B cell (primary cell): ENCODE measurements at places on chromosomes 7 and 10. TPM values are rescaled to one million over a fixed set of nuclear protein-coding genes. Genes with fewer than 3 reads are reported as not detected.

DBF4 gene
- 21.0 and 27.6 TPM in 2 replicates for total RNA-seq

SEMA3E gene
- total RNA-seq, result not detected in 2 replicates

ZNF12 gene
- total RNA-seq, result 41.3 and 48.8 TPM in 2 replicates

AKR1C4 gene
- not detected in 2 replicates for total RNA-seq

TES gene
- 62.5 and 62.7 TPM in 2 replicates for total RNA-seq

GRCh38 chr10:120251821-120252442 is 205.1 kb upstream of the PLPP4 start:
- no peak overlapping the region for H3K4me3 ChIP-seq
- no peaks in the 10 kb centered on the region for H3K4me1 ChIP-seq
- no peaks in the 10 kb centered on the region for H3K36me3 ChIP-seq
- no peak for DNase-seq

DNA sequence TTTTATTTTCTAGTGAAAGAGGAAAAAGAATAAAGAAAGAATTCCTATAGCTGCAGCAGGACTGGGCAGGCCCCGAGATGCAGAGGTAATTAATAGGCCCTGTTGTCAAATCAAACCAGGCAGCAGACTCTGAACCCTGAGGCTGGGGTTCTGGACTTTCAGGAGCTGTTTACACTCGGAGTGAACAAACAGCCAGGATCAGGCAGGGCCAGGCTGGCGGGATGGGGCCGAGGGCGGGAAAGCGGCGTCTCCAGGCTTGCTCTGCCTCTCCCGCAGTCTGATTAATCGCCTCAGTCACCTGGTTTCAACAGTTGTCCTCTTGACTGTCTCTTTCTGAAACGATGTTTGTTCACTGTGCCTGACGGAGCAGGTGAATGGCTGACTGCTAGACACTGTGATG is 675.4 kb upstream of the FOXK1 start:
- no peak overlapping the region for H3K4me3 ChIP-seq
- no peaks in the 10 kb centered on the region for H3K4me1 ChIP-seq
- H3K36me3 ChIP-seq, result no peaks in the 10 kb centered on the region
- H3K27me3 ChIP-seq, result no peaks in the 10 kb centered on the region
- DNase-seq, result no peak
- H3K27ac ChIP-seq, result no peak overlapping the region

GRCh38 chr7:155184923-155185322 is 112.8 kb upstream of the INSIG1 start:
- no peaks in the 10 kb centered on the region for H3K4me1 ChIP-seq
- H3K27me3 ChIP-seq, result no peaks in the 10 kb centered on the region
- no peak overlapping the region for H3K27ac ChIP-seq
- H3K36me3 ChIP-seq, result no peaks in the 10 kb centered on the region

DNA sequence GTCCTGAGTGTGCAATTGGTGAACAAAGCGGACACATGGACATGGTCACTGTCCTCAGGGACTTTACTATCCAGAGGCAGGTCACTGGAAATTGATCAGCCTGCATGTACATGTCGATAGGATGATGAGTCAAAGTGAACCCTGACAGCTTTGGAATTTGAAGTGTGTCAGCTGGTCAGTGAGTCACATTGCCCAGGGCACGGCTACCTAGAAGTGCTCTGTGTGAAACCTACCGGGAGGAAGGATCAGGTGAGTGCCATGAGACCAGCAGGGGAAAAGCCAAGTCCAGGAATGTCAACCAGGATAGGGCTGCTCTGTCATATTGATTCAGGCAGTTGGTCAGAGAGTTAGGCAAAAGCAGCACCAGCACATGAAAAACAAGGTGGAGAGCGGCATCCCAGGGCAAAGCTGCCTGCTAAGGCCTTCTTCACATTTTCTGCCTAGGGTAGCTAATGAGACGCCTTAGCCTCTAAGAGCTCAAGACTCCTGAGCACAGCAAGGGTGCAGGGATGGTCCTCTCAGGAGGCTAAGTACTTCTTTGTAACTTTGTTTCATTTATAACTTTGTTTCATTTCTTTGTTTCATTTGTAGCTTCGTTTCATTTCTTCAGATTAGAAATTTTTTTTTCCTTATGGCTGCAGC is 19.4 kb upstream of the PDCD4 start:
- H3K4me1 ChIP-seq, result peaks cover 30% of the 10 kb centered on the region
- no peak for DNase-seq
- no peak overlapping the region for H3K4me3 ChIP-seq

DNA sequence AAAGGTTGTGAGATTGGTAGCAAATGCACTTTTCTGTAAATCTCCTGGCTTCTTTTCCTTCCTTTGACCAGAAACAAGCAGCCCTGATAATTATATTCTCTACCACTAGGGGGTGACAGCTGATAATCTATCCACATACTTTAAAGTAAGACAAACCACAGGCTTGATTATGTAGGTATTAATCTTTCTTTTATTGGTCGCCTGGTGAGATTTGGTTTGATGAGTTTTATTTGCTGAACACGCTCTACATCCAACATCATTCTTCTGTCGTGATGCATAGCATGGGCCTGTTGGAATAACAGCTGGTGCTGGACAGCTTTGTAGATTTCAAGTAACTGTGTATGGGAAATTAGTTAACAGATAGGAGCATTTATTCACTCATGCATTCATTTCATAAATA is 63.5 kb downstream of the ZNF365 start:
- no peaks in the 10 kb centered on the region for H3K4me1 ChIP-seq
- no peak overlapping the region for H3K4me3 ChIP-seq
- peak; percentile 81 for DNase-seq
- peaks cover 7% of the 10 kb centered on the region for H3K27me3 ChIP-seq

- no peaks in the 10 kb centered on the region for H3K27me3 ChIP-seq
- H3K36me3 ChIP-seq, result no peaks in the 10 kb centered on the region
- no peak overlapping the region for H3K4me3 ChIP-seq
- H3K4me1 ChIP-seq, result no peaks in the 10 kb centered on the region
Observed at GRCh38 chr7:72413886-72414285, 1.7 kb upstream of the CALN1 start.

DNA sequence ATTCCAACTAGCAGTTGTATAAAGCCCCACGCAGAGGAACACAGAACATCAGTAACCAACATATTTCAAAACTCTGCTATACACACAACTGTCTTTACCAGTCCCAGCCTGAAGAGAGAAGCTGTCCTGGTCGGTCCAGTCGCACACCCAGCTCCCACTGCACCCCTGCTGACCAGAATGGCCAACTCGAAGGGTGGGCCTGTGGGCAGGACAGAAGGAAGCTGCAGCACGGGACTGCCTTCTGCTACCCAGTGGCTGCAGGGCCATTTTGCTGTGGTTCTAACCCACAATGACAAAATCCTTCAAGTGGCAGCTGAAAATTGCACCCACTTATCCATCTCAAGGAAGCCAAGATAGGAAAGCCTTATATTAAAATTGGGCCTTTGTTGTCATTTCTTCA is 48.2 kb downstream of the GSDME start:
- H3K4me1 ChIP-seq, result peaks cover 12% of the 10 kb centered on the region
- H3K4me3 ChIP-seq, result no peak overlapping the region
- no peaks in the 10 kb centered on the region for H3K36me3 ChIP-seq

GRCh38 chr7:118298771-118299170 is 74.3 kb downstream of the ANKRD7 start:
- DNase-seq, result no peak
- no peaks in the 10 kb centered on the region for H3K36me3 ChIP-seq
- H3K4me3 ChIP-seq, result no peak overlapping the region
- H3K27ac ChIP-seq, result no peak overlapping the region
- no peaks in the 10 kb centered on the region for H3K4me1 ChIP-seq
- no peaks in the 10 kb centered on the region for H3K27me3 ChIP-seq

DNA sequence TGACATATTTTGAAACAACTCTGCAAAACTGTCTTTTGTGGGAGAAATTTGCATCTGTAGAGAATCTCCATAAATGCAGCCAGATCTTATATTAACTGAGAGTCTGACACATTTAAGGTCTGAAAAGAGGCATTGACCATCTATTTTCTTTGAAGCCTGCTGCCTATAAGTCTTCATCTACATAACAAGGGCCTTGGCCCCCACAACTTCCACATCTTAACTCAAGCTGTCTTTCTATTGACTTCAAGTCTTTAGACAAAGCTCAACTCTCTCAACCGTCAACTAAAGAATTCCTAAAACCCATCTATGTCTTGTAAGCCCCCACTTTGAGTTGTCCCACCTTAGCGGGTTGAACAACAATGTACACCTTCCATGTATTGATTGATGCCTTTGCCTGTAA is 72.4 kb upstream of the ADCY1 start:
- no peaks in the 10 kb centered on the region for H3K4me1 ChIP-seq
- no peak overlapping the region for H3K27ac ChIP-seq
- H3K4me3 ChIP-seq, result no peak overlapping the region
- H3K36me3 ChIP-seq, result no peaks in the 10 kb centered on the region

DNA sequence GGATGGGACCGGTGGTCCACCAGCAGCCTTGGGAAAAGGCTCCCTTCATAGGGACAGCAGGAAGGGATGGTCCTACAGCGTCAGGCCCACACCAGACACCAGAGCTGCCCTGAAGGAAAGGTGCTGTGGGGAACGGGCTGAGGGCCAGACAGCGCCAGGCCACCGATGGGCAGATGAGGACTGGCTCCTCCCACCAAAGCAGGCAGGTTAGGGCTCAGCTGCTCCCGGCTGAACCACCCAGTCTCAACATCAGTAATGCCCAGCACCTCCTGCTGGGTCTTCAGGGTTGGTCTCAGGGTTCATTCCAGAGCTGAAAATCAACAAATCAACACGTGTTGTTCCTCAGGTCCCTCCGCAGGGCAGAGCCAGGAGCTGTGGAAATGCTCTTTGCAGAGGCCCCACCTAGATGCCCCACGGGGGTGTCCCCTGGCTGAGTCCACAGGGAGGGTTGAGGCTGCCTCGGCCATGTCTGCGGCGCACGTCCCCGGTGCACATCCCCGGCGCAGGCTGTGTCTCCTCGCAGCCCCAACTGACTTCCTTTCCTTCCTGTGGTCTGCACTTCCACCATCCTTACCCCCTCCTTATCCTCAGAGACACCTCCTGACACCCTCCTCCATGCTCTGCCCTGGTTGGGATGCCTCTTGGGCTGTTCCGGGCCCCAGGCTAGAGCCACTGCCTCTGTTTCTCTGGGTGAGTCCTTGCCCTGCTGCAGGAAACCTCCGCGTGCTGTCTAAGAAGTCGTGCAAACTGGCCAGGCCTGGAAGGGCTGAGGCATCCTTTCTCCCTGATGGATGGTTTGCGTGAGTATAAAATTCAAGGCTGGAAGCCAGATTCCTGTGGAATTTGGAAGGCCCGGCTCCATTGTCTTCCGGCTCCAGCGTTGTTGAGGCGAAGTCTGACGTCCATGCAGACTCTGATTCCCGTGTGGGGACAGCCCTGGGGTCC is 32.8 kb upstream of the CFAP46 start:
- H3K27me3 ChIP-seq, result no peaks in the 10 kb centered on the region
- no peaks in the 10 kb centered on the region for H3K36me3 ChIP-seq
- H3K27ac ChIP-seq, result no peak overlapping the region
- H3K4me1 ChIP-seq, result no peaks in the 10 kb centered on the region

DNA sequence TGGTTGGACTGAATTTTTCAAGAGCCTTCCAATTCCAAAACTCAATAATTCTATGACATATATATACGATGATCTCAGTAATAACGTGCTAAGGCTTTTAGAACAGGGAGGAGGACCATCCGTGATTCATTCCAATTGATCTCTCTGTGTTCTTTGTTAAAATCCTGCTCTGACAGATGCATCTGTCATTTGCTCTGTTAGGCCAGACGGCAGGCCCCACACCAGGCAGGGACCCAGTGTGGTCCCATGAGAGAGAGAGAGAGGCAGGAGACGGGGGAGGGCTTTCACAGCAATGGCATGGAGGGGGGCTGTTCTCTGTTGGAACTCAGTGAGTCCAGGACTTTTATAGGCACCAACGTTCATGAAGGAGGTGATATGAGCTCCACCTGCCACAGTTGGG is 160.0 kb upstream of the INSYN2A start:
- no peaks in the 10 kb centered on the region for H3K4me1 ChIP-seq
- H3K27me3 ChIP-seq, result no peaks in the 10 kb centered on the region
- no peak for DNase-seq
- no peak overlapping the region for H3K4me3 ChIP-seq
- no peaks in the 10 kb centered on the region for H3K36me3 ChIP-seq

GRCh38 chr10:118993214-118993613 is 36.3 kb upstream of the NANOS1 start:
- no peaks in the 10 kb centered on the region for H3K36me3 ChIP-seq
- no peaks in the 10 kb centered on the region for H3K27me3 ChIP-seq
- H3K27ac ChIP-seq, result no peak overlapping the region
- H3K4me3 ChIP-seq, result no peak overlapping the region
- DNase-seq, result no peak

DNA sequence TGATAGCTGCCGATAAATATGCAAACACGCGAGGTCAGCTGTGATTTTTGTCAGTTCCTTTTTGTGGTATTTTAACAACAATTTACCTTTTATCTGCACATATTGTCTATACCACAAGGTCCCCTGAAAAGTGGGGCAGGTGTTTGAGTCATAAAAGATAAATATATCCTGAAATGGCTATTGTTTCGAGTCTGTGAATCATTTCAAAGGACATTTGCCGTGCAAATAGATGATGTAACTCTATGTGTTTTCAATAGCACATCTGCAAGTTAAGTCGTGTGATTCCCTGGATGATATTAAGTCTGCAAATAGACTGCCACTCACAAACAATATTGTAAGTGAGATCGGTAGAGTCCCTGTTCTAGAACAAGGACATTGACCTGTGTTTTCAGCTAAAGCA is 193.0 kb upstream of the PITRM1 start:
- H3K27ac ChIP-seq, result no peak overlapping the region
- DNase-seq, result no peak
- no peaks in the 10 kb centered on the region for H3K27me3 ChIP-seq
- H3K36me3 ChIP-seq, result no peaks in the 10 kb centered on the region

DNA sequence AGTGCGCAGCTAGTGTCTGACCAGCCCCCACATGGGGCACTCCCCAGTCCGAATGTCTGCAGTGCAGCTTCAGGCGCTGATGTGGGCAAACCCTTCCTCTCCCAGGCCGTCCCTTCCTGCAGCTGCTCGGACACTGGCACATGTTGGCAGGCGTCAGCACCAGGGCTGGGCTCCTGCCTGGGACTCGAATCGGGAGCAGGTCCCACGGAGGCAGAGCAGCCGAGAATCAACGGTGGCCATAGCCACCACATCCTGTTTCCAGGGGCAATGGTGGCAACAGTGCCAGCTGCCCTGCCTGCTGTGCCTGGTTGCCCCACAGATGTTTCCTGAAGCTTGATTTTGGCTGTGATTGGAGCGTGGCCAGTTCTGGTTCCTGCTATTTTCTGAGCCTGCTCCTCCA is 65.8 kb downstream of the MGMT start:
- no peaks in the 10 kb centered on the region for H3K27me3 ChIP-seq
- H3K36me3 ChIP-seq, result no peaks in the 10 kb centered on the region
- no peak overlapping the region for H3K27ac ChIP-seq
- H3K4me1 ChIP-seq, result peaks cover 12% of the 10 kb centered on the region
- no peak for DNase-seq
- H3K4me3 ChIP-seq, result no peak overlapping the region

DNA sequence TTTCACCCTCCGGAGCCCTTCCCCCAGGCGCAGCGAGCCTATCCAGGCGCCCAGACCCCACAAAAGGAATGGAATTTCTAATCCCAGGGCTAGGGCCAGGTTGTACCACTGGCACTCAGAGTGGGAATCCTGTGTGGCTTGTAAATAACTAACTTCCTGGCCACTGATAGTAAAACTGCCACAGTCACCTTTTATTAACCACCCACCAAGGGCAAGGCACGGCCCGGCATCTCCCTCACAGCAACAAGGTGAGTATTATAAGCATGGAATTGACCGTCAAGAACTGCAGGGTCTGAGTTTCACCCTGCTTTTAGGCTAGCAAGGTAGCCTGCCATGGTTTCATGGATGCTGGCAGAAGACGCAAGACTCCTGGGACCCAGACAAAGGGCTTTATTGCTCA is 51.1 kb downstream of the SPOCK2 start:
- H3K36me3 ChIP-seq, result no peaks in the 10 kb centered on the region
- no peaks in the 10 kb centered on the region for H3K4me1 ChIP-seq
- H3K27me3 ChIP-seq, result no peaks in the 10 kb centered on the region

- DNase-seq, result no peak
- H3K36me3 ChIP-seq, result no peaks in the 10 kb centered on the region
- no peak overlapping the region for H3K4me3 ChIP-seq
- H3K27ac ChIP-seq, result no peak overlapping the region
Observed at GRCh38 chr7:46202379-46202778, 281.3 kb upstream of the IGFBP3 start.
